Tibial nerve (tissue), 4 donors: ENCODE measurements at places on chromosomes 6 and 20.
A peak's percentile ranks its signal among the peaks of the same experiment; 100 is the strongest.

DNA sequence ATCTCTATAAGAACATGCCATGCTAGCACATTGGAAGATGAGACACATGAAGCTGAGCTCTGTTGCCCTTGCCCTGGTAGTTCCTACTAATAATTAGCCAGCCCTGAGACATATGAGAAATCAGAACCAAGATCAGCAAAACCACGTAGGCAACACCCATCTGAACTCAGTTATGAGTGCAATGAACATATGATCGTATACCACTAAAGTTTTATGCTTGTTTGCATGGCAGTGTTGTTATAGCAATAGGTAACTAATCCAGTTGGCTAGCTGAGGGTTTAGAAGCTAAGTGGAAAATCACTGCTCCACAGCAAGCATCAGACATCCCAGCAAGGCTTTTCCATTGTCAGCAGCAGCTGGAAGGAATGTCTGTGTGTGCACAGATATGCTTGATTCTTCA is 180.7 kb downstream of the BTBD3 start:
- no peak for DNase-seq

- DNase-seq: no peak
These were observed 3.6 kb downstream of the EEF1A2 start for GRCh38 chr20:63495167-63495720.

DNA sequence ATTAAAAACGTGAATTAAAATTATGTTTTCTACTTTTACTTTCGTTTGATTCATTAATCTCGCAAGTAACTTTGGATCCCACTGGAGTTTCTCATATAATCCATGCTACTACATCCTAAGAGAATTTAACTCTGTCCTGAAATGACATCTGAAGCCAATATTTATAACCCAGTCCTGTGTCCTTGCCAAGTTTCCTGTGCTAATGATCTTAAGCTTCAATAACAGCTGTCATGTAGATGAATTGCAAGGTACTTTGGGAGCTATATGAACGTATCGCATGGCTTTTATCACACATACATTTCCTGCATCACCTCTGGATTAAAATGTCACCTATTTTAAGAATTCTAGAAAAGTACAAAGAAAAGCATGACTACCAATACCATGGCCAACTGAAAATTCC is 833.8 kb upstream of the CITED2 start:
- no peak for DNase-seq

DNA sequence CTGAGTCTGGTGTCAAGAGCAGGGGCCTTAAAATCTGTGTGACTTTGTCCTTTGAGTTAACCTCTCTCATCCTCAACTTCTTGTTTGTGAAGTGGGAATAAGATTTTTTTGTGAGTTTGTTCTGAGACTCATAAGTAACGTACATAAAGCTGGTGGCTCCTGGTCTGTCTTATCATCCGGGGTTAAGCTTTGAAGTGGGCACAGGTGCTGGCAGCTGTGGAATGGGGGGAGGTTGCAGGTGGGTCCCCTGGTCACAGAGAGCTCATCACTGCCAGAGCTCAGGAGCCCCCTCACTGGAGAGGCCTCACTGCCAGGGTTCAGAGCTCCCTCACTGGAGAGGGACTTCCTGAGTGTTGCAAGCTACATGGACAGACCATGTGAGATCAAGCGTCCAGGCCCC is 174.1 kb downstream of the NRN1 start:
- no peak for DNase-seq

GRCh38 chr6:134984821-134985220 is 34.9 kb upstream of the ALDH8A1 start:
- DNase-seq: no peak

DNA sequence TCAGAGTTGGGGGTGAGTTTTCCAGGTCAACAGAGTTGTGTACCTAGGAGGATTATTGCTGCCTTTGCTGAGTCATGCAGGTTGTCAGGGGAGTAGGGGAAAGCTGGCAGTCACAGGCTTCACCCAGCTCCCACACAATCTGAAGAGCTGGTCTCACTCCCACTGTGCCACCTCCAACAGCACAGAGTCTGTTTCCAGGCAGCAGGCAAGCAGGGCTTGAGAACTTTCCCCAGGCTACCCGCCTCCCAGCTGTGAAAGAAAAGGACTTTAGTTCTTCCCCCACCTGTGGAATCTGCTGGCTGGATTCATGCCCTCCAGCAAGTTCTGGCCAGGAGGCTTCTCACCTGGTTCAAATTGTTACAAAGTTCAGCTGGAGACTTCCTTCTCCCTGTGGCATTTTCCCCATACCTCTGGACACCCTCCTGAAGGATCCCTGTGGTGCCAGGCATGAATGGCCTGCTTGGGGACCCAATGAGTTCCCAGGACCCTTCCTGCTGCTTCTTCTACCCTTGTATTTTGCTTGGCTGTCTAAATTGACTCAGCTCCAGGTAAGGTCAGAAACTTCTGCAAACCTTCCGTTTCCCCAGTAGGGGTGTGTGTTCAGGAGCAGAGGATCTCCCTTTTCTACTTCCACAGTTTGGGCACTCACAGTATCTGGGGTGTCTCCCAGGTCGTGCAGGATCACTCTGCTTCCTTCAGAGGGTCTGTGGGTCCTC is 378.1 kb upstream of the MAN1A1 start:
- no peak for DNase-seq

DNA sequence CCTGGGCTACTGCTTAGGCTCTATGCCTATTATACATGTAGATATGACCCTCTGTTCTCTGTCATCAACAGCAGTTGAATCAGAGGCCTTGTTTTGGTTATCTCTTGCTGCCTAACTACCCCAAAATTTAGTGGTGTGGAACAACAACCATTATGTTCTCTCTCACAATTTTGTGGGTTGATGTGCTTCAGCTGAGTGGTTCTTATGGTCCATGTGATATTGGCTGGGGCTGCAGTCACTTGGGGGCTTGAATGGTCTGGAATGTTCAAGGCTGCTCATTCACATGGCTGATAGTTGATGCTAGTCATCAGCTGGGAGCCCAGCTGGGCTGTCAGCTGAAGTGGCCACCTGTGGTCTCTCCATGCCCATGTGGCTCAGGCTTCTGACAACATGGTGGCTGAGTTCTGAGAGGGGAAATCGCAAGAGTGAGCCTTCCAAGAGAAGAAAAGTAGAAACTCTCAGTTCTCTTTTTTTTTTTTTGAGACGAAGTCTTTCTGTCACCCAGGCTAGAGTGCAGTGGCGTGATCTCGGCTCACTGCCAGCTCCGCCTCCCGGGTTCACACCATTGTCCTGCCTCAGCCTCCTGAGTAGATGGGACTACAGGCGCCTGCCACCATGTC is 47.8 kb downstream of the SHLD1 start:
- DNase-seq: no peak

DNA sequence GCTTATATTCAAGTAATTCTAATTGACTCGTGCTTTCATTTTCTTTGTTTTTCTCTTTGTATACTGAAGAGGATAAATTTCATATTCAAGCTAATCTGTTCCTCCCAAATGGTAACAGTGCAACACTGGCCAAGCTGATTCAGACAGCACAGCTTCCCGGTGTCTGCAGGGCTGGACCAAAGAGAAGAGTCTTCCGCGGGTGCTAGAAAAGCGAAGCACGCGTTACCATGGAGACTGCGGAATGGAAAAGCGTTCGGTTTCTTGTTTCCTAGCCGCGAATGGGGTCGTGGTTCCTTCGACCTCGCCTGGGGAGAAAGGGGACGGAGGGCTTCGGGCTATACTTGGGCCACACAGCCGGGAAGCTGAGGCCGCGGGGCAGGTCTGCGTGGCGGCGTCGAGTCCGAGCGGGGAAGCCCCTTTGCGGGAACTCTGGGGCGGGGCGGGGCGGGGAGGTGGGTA is 6.2 kb upstream of the ZNF311 start:
- DNase-seq: no peak

DNA sequence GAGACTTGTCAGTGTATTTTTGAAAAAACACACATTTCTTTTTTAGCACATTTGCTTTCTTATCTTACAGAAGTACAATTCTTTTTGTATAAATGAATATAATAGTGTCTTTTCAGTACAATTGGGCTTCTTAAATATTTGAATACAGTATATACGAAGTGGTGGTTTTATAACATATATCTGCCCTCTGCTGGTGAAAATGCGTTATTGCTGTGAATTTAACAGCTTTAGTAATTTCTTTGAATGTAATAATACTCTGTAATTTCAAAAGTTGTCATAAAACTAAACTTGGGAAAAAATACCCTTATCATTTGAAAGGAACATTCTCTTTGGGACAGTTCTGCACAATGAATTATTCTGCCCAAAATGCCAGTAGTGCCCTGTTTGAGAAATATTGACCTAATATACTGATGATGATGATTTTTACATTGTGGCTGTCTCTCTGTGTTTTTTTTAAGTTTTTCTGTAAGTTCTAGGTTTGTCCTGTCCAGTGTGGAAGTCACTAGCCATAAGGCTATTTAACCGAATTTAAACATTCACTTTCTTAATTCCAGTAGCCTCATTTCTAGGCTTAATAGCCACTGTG is 19.0 kb downstream of the SMAP1 start:
- peak; percentile 24 for DNase-seq

DNA sequence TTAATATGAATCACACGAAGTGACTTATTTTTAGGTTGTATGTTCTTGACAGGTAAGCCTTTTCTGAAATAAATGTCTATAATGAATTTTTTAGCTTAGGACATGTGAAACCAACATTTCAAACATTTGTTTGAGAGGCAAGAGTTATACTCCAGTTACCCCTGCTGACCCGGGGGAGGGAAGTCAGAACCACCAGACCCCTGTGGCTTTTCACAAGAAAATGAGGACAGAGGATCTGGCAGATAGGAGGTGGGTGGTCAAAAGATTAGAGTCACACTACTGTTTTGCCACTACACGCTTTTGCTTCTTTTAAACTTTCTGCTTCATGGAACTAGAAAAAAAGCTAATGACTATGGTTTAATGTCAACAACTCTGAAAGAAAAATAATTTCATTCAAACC is 27.5 kb upstream of the ADGRF4 start:
- no peak for DNase-seq

- no peak for DNase-seq
These were observed 87.3 kb downstream of the DTNBP1 start for GRCh38 chr6:15575357-15576033.

DNA sequence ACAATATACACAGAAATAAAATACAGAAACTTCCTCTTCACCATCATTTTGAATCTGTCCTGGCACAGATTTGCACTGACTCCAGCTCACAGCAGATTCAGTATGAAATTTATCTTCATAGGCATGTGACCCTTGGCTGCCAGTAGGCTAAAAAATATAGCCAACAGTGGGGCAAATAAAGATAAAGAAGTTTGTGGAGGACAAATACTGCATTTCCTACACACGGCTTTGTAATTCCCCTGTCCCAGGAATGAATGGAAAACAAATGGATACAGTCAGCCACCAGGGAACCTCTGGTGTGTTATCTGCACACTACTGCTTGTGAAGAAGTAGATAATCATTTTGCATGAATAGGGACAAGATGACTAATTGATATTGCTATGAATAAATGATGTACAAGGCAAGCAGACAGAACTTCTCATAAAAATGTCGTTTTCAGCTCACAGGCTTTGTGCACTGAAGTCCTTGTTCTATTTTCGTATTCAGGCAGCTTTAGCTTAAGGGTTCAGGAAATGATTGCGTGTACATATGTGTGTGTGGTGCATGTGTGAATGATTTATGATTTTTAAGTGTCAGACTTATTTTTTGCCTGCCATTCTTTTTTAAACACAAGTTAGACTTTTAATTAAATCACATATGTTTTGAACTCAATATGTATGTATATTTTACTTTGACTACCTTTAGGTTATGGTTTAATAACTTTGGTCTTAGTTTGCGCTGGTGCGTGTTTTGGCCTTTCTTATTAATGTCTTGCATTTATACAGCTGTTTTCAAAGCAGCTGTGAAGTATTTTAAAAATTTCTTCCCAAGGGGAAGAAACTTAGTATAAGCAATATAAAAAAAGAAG is 543.8 kb upstream of the JAG1 start:
- no peak for DNase-seq

- DNase-seq: no peak
These were observed at the start of gene GNMT for GRCh38 chr6:42960243-42961019. GNMT (plus strand) TSS chr6:42960754; CDS start chr6:42960768, 14 bp downstream.

DNA sequence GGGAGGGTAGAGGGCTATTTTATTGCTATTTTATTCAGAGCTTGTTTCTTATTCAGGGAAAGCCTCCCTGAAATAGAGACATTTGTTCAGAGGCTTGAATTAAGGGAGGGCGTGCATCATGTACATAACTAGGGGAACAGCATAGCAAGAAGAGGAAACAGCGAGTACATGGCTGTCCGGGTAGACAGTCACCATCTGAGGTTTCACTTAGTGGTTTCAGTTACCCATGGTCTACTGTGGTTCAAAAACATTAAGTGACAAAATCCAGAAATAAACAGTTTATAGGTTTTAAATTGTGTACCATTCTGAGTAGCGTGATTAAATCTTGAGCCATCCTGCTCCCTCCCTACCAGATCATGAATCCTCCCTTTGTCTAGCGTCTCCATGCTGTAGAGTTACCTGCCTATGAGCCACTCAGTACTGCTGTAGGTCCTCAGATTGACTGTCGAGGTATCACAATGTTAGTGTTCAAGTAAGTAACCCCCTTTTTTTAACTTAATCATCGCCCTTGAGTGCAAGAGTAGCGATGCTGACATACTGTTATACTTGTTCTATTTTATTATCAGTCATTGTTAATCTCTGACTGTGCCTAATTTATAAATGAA is 791.5 kb downstream of the TFAP2A start:
- DNase-seq: no peak

DNA sequence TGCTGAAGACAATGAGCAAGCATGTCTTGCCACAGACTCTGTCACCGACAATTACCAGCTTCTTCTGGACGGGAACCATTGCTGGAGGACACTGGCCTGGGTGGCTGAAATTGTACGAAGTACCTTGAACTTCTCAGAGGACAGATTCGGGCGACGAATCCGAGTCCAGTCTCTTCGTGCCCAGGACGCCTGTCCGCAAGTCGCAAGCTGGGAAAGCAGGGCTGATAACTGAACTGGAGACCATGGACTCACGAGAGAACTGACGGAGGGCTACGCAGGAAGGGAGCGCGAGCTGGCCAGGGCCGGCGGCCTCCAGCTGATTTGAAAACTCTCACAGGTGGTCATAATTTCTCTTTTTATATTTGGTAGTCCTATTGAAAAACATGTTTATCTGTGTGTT is 1229.5 kb upstream of the MAP3K7 start:
- no peak for DNase-seq

DNA sequence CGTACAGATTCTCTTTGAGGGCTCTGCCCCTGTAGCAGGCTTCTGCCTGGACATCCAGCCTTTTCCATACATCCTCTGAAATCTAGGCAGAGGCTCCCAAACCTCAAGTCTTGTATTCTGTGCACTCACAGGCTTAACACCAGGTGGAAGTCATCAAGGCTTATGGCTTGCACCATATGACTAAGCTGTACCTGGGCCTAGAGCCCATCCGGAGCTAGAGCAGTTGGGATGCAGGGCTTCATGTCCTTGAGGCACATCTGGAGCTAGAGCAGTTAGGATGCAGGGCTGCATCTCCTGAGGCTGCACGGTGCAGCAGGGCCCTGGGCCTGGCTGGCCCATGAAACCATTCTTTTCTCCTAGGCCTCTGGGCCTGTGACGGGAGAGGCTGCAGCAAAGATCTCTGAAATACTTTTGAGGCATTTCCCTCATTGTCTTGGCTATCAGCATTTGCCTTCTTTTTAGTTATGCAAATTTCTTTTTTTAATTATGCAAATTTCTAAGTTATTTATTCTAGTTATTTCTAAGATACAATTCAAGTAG is 98.7 kb downstream of the CD24 start:
- DNase-seq: no peak
